ENCODE measurements at places on chromosomes 2 and 18. TPM values are rescaled to one million over a fixed set of nuclear protein-coding genes. Genes with fewer than 3 reads are reported as not detected.

DCDC2C gene
- not detected for total RNA-seq

GCG gene
- total RNA-seq, result not detected

CXCR1 gene
- total RNA-seq, result not detected

GLI2 gene
- 1.1 TPM for total RNA-seq

FAM237A gene
- not detected for total RNA-seq
